ENCODE measurements at places on chromosomes 12 and 14.

GRCh38 chr14:59161561-59162175, 26.8 kb upstream of the DAAM1 start:
- no peak for DNase-seq

DNA sequence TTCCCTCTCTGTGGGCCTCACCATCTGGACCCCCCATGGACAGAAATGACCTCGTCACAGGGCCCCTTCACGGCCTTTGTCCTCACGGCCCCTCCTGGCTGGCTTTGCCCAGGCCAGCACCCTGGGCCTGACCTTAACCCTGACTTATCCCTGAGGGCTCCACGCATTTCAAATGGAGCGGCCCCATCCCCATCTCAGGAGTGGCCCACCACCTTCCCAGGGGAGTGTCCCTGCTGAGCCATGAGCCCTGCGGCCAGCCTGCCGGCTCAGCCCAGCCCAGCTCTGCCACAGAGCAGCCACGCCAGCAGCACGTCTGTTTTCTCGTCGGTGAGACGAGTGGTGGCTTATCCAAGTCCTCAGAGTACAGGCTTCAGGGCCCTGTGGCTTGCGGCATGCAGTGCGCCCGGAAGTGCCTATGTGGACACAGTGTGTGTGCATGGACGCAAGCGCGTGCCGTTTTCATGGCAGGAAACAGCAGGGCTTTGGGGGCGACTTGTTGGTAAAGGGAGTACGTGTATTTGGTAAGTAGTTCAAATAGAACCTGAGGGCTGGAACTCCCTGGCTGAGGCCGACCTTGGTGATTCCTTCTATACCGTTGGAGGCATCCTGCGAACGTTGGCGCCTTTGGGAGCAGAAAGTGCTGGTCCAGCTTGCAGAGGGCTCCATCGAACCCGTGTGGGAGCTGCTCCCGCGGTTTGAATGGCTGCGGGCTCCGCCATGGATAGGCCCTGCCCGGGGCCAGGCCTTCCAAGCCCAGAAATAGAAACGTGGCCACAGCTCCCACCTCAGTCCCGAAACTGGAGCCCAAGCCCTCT, 52.1 kb downstream of the LRCOL1 start:
- no peak for DNase-seq

GRCh38 chr12:5332551-5332950, 99.4 kb upstream of the NTF3 start:
- DNase-seq = no peak

DNA sequence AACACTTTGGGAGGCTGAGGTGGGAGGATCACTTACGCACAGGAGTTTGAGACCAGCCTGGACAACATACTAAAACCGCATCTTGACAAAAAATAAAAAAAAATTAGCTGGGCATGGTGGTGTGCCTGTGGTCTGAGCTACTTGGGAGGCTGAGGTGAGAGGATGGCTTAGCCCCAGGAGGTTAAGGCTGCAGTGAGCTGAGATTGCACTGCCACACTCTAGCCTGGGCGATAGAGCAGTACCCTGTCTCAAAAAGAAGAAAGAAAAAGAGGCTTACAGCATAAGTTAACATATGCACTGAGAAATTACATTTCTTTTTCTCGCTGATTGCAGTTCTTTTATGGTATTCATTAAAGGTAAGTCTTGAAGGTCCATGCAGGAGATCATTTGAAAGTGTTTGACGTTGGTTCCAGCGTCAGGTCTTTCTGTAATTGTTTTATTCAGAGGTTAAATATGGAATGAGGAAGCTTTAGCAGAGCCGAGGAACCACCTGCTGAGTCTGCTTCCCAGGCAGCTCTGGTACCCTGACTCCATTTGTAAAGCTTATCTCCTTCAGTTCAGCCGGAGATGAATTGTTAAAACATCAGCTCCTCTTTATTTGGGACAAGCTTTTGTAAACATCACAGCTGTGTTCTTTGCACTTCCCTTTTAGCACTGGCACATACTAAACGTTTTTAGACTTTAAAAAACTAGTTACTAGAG, 18.5 kb downstream of the SFSWAP start:
- no peak for DNase-seq

- DNase-seq = no peak
These were observed 5.1 kb upstream of the CLEC4D start for GRCh38 chr12:8508223-8508622.

GRCh38 chr12:56213878-56214277, 7.8 kb downstream of the RNF41 start:
- DNase-seq = no peak

DNA sequence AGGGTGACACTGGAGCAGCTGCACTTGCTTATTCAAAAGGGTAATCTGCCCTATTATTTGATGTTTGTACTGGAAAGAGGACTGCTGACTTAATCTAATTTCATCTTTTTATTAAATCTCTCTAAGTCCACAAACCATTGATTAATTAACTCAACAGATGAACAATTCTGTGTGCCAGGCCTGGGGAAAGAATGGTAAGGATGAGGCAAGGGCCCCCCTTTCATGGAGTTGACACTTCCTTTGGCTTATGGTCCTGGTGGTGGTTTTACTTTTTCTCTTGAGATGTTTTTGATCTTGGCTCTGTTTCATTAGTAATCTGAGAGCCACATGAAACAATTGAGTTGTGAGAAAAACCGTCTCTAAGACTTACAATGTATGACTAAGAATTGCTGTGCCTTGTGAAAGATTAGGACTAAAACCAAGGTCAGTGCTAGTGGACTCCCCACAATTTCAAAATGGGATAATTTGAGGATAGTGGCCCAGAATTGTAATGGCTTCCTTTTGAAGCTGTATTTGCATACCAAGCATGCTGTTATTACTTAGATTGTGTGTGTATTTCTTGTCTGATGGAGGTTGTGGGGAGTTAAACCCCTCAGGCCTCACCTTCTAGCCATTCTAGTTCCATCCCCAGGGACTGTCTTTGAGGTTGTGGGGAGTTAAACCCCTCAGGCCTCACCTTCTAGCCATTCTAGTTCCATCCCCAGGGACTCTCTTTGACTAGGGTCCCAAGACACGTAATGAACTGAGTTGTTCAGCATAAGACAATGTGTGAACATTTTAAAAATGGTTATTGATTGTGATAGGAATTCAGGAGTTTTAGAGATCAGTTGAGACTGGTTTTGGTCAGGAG, 52.5 kb upstream of the EVL start:
- DNase-seq = no peak

DNA sequence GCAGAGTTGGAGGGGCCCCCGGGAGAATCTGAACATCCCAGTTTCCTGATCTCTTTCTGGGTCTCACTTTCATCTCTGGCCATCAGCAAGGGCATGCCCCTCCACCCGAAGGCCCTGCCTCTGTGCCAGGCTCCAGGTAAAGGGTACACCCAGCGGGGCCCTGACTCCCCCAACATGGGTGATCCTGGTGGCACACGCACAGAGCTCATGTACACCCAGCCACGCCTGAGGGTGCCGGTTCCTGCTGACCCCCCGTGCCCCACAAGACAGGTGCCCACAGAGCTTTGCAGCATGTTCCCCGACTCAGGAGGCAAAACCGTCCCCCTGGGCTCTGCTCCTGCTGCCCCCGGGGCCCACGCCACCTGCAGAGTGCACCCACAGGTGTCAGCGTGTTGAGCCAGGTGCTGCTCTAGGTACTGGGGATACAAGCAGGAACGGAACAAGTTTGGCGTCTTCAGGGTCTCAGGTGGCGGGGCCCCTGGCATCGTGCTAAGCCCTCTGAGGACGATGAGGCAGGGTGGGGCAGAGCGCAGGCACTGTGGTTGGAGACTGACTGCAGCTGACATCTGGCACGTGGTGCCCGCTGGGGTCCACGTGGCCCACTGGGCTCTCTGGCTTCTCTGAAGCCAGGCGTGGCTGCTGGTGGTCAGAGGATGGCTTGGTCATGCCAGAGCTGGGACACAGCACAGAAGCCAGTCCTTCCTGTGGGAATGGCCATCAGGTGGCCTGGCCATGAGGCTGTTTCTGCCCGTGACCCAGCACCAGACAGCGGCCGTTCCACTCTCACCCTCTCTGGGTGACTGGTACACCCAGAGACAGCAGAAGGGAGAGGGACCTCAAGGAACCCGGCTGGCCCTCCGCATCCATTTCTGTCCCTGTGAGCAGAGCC, 13.8 kb downstream of the BAG5 start:
- no peak for DNase-seq

GRCh38 chr12:98446682-98447081, 68.7 kb upstream of the TMPO start:
- DNase-seq = no peak

GRCh38 chr12:97435153-97435552, 27.5 kb upstream of the RMST start:
- no peak for DNase-seq

- no peak for DNase-seq
These were observed 8.4 kb downstream of the TAS2R13 start for GRCh38 chr12:10900972-10901371.

- DNase-seq = peak; percentile 24
These were observed 56.4 kb upstream of the PIWIL1 start for GRCh38 chr12:130281153-130281799.

- DNase-seq = no peak
These were observed 78.0 kb downstream of the GRIP1 start for GRCh38 chr12:66600903-66601302.

- no peak for DNase-seq
These were observed 34.2 kb upstream of the MAP1LC3B2 start for GRCh38 chr12:116524964-116525379.

DNA sequence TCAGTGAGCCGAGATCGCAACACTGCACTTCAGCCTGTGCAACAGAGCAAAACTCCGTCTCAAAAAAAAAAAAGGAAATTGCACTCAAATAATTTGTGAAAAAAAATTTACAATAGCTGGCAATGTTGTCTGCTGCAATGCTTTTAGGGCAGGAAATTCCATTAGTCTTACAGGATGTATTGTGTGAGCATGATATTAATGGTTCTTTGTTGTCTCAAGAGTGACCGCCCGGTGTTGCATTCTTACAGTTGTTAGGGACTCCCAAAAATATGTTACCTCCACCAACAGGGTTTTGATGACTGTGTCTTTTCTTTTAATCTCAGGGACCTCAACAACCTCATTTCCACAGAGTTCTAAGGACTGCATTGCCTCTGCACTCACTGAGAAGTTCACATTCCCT, 44.8 kb downstream of the PZP start:
- DNase-seq = no peak

DNA sequence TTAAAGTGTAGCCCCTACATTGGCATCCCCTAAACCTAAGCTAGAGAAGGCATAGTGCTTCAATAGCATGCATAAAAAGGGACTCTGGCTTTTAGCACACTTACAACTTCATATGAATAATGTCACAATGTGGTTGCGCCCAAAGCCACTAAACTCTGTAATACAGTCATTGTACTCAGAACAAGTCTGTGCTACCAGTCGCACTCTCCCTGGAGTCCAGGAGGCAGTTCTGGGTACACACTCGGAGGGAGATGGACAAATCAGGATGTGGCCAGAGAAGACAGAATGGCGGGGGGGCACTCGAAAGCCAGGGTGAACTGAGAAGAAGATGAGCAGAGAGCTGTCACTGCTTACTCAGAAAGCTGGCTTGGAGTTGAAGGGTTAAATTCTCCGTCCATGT, 10.6 kb downstream of the SAMD4A start:
- no peak for DNase-seq
